ENCODE measurements at places on chromosomes 3 and 15.

- no peak for DNase-seq
These were observed 41.4 kb upstream of the CTDSPL start for GRCh38 chr3:37820286-37820685.

- no peak for DNase-seq
These were observed 167.5 kb downstream of the PGPEP1L start for GRCh38 chr15:98840053-98840452.

DNA sequence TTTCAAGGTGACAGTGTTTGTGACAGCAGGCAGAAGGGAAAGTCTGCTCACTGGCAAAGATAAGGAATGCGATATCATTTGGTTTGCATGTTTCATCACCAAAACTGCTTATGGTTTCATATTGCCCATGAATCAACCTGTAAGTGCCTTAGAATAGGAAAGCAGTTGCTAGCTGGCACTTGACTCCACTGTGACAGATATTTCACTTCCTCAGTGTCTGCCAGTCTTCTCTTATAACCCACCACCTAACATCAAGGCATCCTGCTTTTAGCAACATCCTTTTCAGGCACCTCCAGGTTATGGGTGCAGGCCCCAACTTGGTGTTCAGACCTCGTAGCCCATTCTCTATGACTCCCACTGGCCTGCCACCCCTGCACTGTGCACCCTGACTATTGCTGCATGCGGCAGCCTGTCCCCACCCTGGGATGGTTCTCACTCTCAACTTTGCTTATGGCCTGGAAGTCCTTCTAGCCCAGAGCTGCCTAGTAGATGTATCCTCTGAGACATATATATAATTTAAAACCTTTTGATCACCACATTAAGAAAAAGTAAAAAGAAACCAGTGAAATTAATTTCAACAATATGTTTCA lies 154.4 kb upstream of the RARB start:
- no peak for DNase-seq

GRCh38 chr15:73258271-73259108 lies 110.3 kb downstream of the HCN4 start:
- no peak for DNase-seq

DNA sequence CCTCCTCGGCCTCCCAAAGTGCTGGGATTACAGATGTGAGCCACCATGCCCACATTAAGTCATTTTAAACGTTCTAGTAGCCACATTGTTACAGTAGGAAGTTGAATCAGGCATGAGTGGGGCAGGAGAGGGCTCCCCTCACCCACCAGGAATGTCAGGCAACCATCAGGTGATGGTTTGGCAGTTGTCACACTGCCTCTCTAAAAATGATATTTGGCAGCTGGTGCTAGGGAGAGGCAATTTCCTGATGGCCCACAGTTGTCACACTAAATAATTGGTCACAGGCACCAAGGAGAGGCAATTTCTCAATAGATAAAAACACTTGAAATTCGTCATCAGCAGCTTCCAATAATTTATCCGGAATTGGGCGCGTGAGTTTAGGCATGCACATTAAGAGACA lies 79.2 kb upstream of the ABHD2 start:
- no peak for DNase-seq

DNA sequence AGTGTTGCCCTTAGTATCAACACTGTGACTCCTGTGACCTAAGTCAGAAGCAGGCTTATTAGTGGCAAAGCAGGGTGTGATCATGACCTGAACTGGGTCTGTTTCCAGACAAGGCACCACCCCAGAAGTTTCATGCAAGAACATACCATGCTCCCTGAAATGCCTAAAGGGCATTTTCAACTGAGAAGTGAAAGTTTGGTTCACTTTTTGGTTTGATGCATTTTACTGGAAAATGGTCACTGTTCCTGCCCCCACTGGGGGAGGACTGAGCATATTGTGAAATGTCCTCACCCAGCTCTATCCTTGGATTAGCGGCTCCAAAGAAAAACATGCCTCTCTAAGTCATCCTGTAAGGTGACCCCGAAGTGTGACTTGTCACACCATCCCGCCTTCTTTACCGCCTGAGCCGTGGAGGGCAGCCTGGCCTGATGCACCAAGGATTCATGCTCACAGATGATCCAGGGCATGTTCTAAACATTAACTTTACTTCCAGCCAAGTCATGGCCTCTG lies 3.1 kb upstream of the FAM240A start:
- no peak for DNase-seq

- no peak for DNase-seq
These were observed 210.6 kb upstream of the ZPLD1 start for GRCh38 chr3:102224171-102224570.

DNA sequence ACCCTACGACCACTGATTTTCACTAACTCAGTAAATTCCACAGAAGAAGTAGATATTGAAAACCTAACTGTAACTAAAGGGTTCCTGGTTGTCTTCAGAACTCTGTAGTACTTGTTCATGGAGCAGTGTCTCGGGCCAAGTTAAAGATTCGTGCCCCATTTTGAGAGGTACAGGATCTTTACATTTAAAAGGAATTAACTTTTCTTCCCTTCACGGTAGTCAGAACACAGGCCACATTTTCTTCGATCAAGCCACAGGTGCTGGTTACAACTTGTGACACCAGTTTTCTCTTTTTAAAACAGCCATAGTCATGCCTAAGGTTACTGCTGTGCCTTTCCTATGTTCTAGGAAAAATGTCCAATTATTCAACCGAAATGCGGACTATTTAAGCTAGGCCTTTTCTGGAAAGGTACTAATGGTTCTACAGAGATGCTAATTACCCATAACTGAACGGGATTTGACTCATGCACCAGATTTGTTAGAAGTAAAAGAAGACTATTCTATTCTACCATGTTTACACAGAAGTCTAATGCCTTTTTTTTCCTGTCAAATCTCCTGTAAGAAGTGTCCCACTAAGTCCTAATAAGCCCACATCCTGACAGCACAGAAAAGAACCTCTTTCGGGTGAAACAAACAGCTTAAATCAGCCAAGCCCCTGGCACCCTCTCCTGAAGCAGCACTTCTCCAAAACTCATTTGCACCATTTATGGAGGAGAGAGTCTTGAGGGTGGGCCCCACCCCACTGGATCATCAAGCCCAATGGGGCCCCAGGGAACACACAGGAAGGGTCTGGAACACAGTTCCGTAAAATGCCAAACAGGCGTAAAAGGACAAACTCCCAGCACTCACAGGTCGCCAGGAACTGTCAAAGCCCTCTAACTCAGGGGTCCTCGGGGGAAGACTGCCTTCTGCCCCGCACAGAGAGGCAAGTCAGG lies 1.9 kb downstream of the LRIG1 start:
- DNase-seq, result no peak

DNA sequence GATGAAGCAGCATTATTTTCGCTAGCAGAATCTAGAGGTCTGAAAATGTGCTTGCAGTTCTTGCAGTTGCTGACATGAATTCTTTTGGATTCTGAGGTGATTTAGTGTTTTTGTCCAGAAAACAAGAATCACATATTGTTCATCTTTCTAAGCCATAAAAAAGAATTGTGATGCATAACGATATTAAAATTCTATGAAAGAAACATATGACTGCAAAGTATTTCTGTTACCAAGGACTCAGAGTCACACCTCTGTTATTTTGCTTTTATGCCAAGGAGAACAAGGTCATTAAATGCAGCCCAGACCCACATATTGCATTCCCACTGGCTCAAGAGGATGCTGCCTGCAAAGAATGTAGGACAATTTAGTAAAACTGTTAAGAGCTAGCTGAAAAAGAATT lies 299.8 kb upstream of the GPR149 start:
- no peak for DNase-seq

All from HuH-7.5 (cell line).